ENCODE measurements at places on chromosomes 6 and 20. TPM values are rescaled to one million over a fixed set of nuclear protein-coding genes. Genes with fewer than 3 reads are reported as not detected.

DYNLT2 gene
- total RNA-seq = 0.44 TPM

FNDC1 gene
- total RNA-seq = 0.06 TPM

TFAP2D gene
- not detected for total RNA-seq

FOXA2 gene
- 17.8 TPM for total RNA-seq

TRAPPC3L gene
- not detected for total RNA-seq

JAG1 gene
- 41.2 TPM for total RNA-seq

RFX6 gene
- total RNA-seq = not detected

SUMO4 gene
- total RNA-seq = not detected

GTSF1L gene
- not detected for total RNA-seq

TMC2 gene
- not detected for total RNA-seq

COMMD7 gene
- 60.6 TPM for total RNA-seq

CCDC167 gene
- 40.9 TPM for total RNA-seq

Measured in A549 treated with GW870086 at 1 μM for 4 hours (cell line).